ENCODE measurements at places on chromosomes 1 and 21. TPM values are rescaled to one million over a fixed set of nuclear protein-coding genes. Genes with fewer than 3 reads are reported as not detected.

HUNK gene
- total RNA-seq: not detected

DMBX1 gene
- not detected for total RNA-seq

- H3K27me3 ChIP-seq: no peaks in the 10 kb centered on the region
- H3K36me3 ChIP-seq: no peaks in the 10 kb centered on the region
- H3K4me3 ChIP-seq: no peak overlapping the region
- no peak for DNase-seq
Measured at GRCh38 chr21:33968080-33968994, 52.7 kb upstream of the ATP5PO start.

- H3K4me3 ChIP-seq: no peak overlapping the region
- H3K36me3 ChIP-seq: no peaks in the 10 kb centered on the region
- DNase-seq: no peak
- H3K27me3 ChIP-seq: no peaks in the 10 kb centered on the region
- no peaks in the 10 kb centered on the region for H3K4me1 ChIP-seq
Measured at GRCh38 chr1:60908159-60908558, 174.2 kb upstream of the NFIA start.

RHOC gene
- 297 TPM for total RNA-seq

REN gene
- not detected for total RNA-seq

SH2D2A gene
- 0.78 TPM for total RNA-seq

CCDC30 gene
- 2.7 TPM for total RNA-seq
